Activated T-helper 17 cell treated with anti-CD3 and anti-CD28 coated beads, Interleukin-2, amount 50 U/mL, for 72 hours (primary cell): ENCODE measurements at places on chromosomes 3 and 15.
A peak's percentile ranks its signal among the peaks of the same experiment; 100 is the strongest.

DNA sequence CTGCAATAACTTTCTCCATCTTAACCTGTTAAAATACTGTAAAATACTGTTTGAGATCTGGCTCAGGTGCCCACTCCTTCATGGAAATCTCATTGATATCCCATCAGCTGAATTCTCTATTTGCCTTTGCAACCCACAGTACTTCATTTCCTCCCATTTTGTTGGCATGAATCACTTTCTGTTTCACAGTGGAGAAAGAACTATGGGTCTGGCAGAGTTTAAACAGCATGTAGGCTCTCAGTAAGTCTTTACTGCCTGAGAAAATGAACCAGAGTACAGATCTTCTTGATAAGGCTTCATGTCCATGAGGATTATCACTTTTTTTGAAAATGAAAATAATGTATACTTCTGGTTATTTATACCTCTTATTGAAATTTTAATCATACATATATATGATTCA is 245.9 kb downstream of the NAALADL2 start:
- H3K27ac ChIP-seq = no peak overlapping the region
- H3K27me3 ChIP-seq = no peaks in the 10 kb centered on the region
- no peaks in the 10 kb centered on the region for H3K36me3 ChIP-seq
- ATAC-seq = no peak
- H3K4me1 ChIP-seq = no peaks in the 10 kb centered on the region

DNA sequence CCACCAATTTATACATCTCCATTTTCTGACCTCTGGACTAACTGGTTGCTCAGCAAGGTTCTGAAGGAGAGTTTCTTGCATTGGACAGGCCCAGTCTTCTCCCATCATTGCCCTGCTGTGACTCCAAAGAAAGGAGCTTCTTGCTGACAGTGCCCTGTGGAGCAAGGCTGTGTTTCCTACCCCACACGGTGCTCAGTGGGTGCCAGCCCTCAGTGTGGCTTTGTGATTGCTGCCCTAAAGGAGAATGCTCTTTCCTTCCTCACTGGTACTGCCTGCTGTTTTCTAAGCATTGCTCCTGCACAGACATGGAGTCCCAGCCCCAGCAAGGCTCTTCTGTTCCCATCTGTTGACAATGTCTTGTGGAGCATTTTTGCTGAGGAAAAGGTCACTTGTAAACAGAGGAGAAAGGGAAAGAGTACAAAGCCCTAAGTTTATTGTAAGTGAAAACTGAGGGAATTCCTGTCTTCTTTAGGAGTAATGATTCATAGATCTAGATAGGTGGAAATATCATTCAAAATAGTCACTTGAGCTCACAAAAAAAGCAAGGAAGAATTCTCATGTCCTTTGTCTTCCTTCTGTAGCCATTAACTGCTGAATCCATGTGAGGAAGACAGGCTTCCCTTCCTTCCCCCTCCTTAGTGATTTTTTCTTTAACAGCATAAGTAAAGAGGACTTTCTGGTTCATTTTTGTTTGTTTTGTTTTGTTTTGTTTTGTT is 62.9 kb downstream of the HMG20A start:
- ATAC-seq = no peak
- peaks cover 16% of the 10 kb centered on the region for H3K4me1 ChIP-seq
- peak overlapping the region; percentile 30 for H3K27ac ChIP-seq
- no peaks in the 10 kb centered on the region for H3K27me3 ChIP-seq
- no peak overlapping the region for H3K4me3 ChIP-seq
- peaks cover 67% of the 10 kb centered on the region for H3K36me3 ChIP-seq

- no peaks in the 10 kb centered on the region for H3K36me3 ChIP-seq
- H3K27ac ChIP-seq = no peak overlapping the region
- no peak overlapping the region for H3K4me3 ChIP-seq
Observed at GRCh38 chr3:277873-278272, 81.3 kb downstream of the CHL1 start.

DNA sequence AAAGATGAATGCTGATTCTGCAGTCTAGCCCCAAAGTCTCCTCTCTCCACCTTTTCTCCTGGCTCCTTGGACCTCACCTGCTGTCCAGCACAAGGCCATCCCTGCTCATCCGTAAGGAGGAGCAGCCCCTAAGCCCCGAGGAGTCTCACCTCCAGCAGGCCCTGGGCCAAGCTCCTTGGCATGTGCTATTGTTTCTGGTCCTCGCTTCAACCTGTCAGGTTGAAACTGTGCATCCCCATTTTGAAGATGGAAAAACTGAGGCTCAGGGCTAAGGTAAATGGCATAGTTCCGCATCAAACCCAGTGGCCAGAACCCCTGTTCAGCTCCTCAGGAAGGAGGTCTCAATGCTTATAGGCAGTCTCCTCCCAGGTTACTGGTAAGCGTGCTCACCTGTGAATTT is 26.1 kb downstream of the CHDH start:
- no peaks in the 10 kb centered on the region for H3K4me1 ChIP-seq
- no peak overlapping the region for H3K27ac ChIP-seq

GRCh38 chr3:126886217-126886616 is 96.7 kb upstream of the PLXNA1 start:
- H3K4me3 ChIP-seq = no peak overlapping the region
- no peaks in the 10 kb centered on the region for H3K36me3 ChIP-seq
- H3K4me1 ChIP-seq = no peaks in the 10 kb centered on the region

DNA sequence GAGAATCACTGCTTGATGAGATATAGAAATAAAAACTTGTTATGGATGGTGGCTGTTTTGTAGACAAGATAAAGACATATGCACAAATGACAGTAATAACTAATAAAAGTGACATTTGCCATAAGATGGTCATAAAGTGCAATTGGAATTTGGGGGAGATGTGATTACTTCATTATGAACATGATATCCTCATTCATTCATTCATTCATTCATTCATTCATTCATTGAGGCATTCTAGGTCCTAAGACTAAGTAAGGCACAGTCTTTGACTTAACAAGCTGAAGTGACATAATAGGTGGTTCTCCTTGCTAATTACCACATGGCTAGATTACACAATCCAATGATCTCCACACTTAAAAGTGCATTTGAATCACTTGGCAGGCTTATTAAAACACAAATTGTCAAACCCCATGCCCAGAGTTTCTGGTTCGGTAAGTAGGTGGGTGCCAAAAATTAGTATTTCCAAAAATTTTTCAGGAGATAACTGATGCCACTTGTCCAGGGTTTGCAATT is 18.9 kb downstream of the RAP2B start:
- no peak overlapping the region for H3K27ac ChIP-seq
- no peak for ATAC-seq
- no peaks in the 10 kb centered on the region for H3K27me3 ChIP-seq
- peaks cover 6% of the 10 kb centered on the region for H3K36me3 ChIP-seq
- no peak overlapping the region for H3K4me3 ChIP-seq

DNA sequence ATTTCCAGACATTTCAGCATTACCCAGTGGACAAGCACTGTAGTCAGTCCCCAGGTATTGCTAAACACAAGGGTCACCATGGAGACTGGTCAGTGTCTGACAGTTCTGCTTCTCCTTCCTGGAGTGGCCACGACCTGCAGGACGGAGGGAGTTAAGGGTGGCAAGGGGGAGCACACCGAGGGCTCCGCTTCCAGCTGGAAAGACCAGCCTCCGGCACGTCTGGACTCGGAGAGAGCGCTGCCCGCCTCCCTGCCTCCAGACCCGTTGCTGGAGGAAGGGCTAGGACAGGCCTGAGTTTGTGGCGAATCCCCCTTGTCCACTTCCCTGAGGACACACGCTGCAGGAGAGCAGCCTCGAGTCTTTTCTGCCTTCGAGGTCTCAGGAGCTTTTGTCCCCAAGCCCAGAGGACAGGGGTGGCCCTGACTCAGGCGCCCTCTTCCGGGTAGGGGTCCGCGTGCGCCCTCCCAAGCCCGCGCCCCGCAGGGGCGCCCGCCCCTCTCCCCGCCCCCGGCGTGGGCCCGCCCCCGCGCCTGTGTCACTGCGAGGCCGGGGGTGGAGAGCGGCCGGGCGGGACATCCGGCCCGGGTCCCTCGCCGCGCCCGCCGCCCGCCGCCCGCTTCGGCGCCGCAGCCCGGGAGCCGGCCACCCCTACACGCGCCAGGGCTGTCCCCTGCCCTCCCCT is at the start of gene CHST14:
Gene CHST14 (plus strand): TSS at position 562 of the 682 bp plus-strand sequence. CDS start 230 bp downstream, outside the sequence.
- H3K4me3 ChIP-seq = peak within 1 kb of the TSS; percentile 88
- peaks cover 13% of the 10 kb centered on the region for H3K4me1 ChIP-seq
- no peaks in the 10 kb centered on the region for H3K27me3 ChIP-seq

- peaks cover 22% of the 10 kb centered on the region for H3K27me3 ChIP-seq
- H3K27ac ChIP-seq = peak overlapping the region; percentile 1
- H3K4me3 ChIP-seq = peak overlapping the region; percentile 63
- peaks cover 15% of the 10 kb centered on the region for H3K4me1 ChIP-seq
- ATAC-seq = no peak
Observed at GRCh38 chr3:186613637-186614265, 891 bp downstream of the AHSG start.

DNA sequence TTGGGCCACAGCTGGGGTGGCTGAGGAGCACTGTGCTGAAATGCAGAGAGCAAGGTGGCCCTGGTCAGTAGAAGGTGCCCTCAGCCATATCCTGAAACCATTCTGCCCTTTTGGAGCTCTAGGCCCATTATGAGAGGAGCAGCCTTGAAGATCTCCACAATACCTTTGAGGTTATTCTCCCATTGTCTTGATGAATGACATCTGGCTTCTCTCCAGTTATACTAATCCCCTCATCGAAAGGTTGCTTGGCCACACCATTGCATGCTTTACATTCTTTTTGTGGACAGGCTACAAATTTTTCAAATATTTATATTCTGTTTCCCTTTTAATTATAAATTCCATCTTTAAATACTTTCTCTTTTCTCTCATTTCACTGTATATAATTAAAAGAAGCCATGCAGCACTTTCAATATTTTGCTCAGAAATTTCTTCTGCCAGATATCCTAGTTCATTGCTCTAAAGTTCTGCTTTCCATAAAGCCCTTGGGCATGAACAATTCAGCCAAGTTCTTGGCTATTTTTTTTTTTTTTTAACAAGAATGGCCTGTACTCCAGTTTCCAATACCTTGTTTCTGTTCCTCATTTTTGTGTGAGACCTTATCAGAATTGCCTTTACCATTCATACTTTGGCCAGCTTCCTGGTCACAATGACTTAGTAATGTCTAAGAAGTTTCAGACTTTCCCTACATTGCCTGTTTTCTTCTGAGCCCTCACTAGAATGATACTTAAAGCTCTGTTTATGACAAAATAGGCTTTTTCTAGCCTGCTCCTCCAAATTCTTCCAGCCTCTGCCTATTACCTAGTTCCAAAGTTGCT is 138.9 kb upstream of the SGO1 start:
- H3K27ac ChIP-seq = no peak overlapping the region
- ATAC-seq = no peak
- no peaks in the 10 kb centered on the region for H3K4me1 ChIP-seq
- no peaks in the 10 kb centered on the region for H3K27me3 ChIP-seq
